HepG2 (cell line): ENCODE measurements at places on chromosomes 11 and 22.
A peak's percentile ranks its signal among the peaks of the same experiment; 100 is the strongest.

DNA sequence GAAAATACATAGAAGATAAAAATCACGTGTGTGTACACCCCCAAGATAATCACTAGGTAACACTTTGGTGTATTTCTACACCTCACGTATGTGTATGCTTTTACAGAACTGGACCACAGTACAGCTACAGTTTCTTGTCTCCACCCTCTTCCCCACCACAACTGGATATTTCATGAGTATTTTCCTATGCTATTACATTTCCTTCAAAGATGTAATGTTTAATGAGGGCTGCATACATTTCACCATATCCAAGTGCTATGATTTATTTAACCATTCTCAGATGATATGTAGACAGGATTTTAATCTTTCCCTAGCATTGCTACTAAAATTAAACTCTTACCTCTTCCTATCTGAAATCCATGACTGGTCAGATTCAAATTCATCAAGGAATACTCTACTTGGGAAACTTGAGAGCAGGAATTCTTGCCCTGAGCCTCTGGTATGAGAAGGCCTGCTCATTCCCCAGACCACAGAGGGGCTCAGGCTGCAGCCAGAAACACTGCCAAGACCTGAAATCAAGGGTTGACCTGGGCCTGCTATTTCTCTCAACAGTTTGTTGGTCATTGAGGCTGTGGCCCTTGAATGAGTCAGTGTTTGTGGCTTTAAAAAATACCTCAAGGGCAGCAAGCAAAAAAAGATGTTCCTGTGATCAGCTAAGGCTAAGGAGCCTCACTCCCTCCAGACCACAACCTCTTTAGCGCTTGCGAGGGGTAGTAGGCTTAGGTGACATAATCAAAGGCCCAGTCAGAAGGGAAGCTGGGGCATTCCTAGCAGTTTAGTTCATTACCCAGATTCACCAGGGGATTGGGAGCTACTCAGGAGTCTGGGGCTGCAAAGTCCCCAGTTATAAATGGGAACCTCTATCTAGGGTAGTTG, 55.5 kb downstream of the ABTB2 start:
- DNase-seq: no peak

DNA sequence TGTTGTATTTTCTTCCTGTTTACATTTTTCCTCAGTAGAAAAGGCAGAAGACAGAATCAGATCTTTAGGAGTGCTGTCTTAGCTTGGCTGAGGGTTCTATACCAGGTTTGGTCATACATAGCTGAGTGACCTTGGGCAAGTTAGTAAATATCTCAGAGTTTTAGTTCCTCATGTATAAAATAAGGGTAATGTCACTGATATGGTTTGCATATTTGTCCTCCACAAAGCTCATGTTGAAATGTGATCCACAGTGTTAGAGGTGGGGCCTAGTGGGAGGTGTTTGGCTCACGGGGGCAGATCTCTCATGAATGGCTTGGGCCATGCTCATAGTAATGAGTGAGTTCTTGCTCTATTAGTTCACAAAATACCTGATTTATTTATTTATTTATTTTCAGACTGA, 7.5 kb upstream of the HTR3A start:
- no peak for DNase-seq

GRCh38 chr11:122851366-122851966, 13.2 kb downstream of the CRTAM start:
- no peak for DNase-seq

DNA sequence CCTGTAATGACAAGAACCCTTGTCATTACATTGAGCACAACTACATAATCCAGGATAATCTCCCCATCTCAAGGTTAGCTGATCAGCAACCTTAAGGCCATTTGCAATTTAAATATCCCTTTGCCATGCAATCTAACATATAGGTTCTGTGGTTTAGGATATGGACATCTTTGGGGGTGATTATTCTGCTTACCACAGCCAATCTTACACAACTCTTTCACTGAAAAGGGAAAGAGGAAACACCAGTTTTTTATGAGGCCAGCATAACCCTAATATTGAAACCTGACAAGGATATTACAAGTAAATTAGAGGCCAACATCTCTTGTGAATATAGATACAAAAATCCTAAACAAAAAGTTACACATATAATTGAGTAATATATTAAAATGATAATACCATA, 78.5 kb downstream of the CYP2R1 start:
- DNase-seq: no peak

GRCh38 chr22:44540756-44541670, 43.0 kb upstream of the RTL6 start:
- no peak for DNase-seq

DNA sequence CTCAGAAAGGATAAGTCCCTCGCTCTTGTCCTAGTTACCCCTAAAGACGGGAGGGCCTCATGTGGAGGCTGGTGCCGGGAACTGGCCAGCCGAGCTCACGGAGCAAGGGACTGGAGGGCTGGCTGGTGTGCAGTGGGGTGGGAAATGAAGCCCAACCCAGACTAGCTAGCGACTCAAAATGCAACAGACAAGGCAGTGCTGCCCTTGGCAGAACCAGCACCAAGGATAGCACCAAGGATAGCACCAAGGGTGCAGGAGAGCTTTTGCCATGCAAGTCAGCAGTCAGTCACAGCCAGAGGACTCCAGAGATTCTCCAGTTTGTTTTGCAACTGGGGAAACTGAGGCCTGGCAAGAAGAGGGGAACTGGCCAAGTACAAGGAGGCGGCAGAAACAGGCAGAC, 6.5 kb upstream of the BATF2 start:
- DNase-seq: no peak

DNA sequence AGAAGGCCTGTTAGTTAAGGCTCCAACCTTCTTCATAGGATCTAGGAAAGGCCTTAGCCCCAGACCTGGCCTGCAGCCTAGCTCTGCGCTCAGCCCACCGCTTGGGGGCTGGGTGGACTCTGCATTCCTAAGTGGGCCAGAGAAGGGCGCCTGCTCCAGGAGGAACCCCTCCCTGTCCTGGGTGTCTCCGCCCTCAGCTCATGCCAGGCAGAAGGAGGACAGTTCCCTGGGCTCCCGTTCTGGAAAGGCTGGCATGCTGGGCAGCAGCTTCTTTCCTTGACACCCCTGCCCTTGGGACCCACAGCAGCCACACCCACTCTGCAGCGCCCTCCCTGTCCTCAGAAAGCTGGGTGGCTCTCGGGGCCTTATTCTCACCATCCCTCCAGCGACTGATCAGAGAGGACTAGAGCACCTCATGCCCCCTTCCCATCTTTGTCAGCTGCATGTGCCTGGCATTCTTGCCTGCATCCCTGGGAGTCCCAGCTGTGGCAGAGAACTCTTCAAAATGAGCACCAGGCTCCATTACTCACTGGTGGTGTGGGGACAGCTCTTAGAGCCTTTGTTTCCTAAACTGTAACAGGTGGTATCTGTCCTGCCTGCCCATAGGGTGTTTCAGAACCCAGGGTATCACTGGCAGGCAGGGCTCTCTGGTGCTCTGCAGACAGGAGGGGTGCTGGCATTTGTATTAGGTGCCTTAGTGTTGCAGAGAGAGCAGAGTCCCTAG, 20.3 kb upstream of the MYRF start:
- DNase-seq: no peak

DNA sequence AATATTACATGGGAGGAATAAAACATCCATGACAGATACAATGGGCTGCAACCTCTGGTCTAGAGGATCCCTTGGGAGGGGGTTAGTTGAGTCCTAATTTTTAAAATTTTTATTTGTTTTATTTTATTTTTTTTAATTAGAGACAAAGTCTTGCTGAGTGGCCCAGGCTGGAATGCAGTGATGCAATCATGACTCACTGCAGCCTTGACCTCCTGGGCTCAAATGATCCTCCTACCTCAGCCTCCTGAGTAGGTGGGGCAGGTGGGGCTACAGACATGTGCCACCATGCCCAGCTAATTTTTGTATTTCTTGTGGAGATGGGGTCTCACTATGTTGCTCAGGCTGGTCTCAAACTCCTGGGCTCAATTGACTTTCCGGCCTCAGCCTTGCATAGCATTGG, 43.1 kb downstream of the FDX1 start:
- no peak for DNase-seq

DNA sequence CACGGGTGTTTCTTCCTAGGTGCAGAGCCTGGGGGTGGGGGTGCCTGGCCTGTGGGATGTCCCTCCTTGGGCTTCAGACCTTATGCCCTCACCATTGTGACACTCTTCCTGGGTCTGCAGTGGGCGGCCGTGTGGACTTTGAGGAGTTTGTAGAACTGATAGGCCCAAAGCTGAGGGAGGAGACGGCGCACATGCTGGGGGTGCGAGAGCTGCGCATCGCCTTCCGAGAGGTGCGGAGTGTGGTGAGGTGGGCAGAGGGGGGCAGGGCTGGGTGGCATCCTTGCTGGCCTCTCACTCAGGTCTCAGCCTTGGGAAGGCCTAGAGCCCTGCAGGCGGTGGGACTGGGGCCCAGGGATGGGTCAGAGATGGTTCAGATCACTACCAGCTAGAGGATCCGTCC, 2.3 kb downstream of the CABP4 start:
- DNase-seq: no peak

GRCh38 chr11:6771926-6772893, at the start of gene OR2AG2:
OR2AG2 (minus strand) TSS chr11:6771976; CDS start chr11:6768957, 3,019 bp downstream.
- DNase-seq: no peak

GRCh38 chr22:42317008-42317407, 46.6 kb upstream of the TCF20 start:
- no peak for DNase-seq

- DNase-seq: no peak
Measured at GRCh38 chr22:20659258-20659657, 114.7 kb upstream of the SERPIND1 start.

GRCh38 chr11:116885951-116886655, 48.7 kb upstream of the APOA1 start:
- DNase-seq: no peak

DNA sequence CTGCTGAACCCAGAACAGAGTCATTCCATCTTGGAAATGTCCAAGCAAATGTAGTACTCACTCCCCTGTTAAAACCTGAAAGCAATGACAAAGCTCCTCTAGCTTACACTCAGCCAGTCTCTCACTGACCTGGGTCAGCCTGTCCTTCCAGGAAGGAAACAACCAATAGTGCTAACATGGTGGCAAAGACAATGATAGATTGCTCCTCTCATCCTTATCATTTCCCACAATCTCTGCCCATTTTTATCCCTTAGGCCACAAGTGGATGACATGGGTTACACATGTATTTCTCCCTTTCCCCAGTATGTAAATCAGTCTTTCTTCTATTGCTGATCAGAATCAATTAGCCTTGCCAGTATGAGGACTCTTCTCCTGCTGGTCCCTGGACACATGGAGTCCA, 154.6 kb upstream of the SESN3 start:
- no peak for DNase-seq

- no peak for DNase-seq
Measured at GRCh38 chr22:47474895-47475294, 712.4 kb downstream of the TBC1D22A start.

DNA sequence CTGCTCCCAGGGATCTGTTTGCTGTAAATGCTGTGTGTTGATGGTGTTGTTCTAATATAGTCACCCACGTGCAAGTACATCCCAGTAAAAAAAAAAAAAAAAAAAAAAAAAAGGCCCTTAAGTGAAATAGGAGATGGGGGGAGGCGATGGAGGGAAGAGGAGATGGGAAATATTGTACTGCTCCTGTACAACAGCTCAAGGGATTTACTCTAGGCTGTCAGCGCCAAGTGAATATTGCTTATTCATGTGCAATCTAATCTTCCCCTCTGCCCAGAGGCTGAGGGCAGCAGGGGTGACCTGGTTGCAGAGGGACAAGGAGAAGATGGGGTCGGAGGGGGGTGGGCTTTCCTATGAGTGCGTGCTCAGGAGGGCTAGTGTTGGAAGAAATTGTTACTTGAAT, 206.2 kb upstream of the CADM1 start:
- DNase-seq: no peak

DNA sequence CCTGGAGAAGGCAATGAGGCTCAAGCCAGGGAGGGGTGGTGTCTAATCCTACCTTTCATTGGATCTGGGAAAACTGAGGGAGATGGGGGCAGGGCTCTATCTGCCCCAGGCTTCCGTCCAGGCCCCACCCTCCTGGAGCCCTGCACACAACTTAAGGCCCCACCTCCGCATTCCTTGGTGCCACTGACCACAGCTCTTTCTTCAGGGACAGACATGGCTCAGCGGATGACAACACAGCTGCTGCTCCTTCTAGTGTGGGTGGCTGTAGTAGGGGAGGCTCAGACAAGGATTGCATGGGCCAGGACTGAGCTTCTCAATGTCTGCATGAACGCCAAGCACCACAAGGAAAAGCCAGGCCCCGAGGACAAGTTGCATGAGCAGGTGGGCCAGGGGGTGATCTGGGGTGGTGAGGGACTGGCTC, at the start of gene FOLR1:
Gene FOLR1 (plus strand): TSS at position 180 of the 421 bp plus-strand sequence. CDS start 34 bp downstream, at position 214.
- no peak for DNase-seq

GRCh38 chr11:117127171-117127901, 16.8 kb upstream of the PAFAH1B2 start:
- DNase-seq: no peak

DNA sequence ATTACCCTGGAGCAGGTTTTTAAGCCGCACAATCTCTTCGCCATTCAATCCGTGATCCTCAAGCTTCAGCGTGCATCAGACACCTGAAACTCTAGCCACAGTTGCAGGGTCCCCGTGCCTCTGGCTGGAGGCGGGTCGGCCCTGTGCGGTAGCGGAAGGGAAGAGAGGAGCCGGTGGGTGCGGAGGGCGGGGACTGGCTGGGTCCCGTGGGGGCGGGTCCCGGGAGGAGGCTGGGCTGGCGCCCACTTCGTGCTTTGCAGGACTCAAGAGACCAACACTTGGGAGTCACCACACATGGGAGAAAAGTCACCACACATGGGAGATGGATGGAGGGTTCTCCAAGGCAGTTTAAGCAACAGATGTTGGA, 772 bp downstream of the C22orf15 start:
- DNase-seq: no peak

DNA sequence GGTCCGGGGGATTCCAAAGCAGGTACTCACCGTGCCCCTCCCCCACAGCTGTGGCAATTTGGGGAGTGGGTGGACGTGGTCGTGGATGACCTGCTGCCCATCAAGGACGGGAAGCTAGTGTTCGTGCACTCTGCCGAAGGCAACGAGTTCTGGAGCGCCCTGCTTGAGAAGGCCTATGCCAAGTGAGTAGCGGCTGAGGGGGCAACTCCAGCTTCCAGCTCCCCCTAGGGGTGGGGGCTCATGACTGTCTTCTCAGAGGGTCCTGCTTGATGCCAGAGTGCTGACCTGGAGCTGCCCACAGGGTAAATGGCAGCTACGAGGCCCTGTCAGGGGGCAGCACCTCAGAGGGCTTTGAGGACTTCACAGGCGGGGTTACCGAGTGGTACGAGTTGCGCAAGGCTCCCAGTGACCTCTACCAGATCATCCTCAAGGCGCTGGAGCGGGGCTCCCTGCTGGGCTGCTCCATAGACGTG, 4.2 kb downstream of the CAPN1 start:
- DNase-seq: no peak

- peak; percentile 55 for DNase-seq
Measured at GRCh38 chr11:58055806-58056401, 25.2 kb downstream of the OR6Q1 start.
